ENCODE measurements at places on chromosomes 1 and 21.

- no peak for DNase-seq
Measured at GRCh38 chr1:231850786-231851185, 224.2 kb downstream of the DISC1 start.

- no peak for DNase-seq
Measured at GRCh38 chr1:240008298-240008697, 83.4 kb upstream of the FMN2 start.

- DNase-seq = no peak
Measured at GRCh38 chr1:78519446-78519845, 28.7 kb downstream of the PTGFR start.

- no peak for DNase-seq
Measured at GRCh38 chr1:55249646-55250398, 34.7 kb upstream of the USP24 start.

DNA sequence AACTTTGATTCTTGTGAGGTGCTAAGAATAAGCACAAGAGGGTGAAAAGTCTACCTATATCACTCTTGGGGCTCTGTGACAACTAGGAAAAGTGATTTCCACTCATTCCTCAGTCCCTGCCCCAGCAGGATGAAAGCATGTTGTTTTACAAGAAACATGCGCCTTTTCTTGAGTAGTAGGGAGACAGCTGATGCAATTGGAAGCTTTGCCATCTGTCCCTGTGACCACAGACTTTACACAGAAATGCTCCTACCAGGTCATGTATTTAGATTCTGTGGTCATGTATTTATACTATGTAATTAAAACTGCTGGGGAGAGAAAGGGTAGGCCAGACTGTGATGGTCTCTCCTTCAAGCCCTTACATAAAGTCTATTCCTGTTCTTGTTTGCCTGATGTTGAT, 445.5 kb downstream of the PTPRC start:
- DNase-seq = no peak

- peak; percentile 70 for DNase-seq
Measured at GRCh38 chr1:161956097-161956496, 67.6 kb downstream of the OLFML2B start.

DNA sequence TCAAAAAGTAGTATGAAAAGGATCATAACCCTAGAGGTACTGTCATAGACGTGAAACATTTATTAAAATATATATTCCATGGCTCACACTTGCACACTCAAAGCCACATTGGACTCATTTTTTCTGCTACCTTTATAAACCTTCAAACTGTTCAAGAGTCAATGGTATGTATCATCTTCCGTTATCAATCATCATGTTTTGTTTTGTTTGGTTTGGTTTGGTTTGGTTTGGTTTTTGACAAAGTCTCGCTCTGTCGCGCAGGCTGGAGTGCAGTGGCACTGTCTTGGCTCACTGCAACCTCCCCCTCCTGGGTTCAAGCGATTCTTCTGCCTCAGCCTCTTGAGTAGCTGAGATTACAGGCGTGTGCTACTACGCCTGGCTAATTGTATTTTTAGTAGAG, 1.8 kb downstream of the IFNAR2 start:
- DNase-seq = no peak

GRCh38 chr21:38439957-38440356, 58.3 kb downstream of the ERG start:
- no peak for DNase-seq

DNA sequence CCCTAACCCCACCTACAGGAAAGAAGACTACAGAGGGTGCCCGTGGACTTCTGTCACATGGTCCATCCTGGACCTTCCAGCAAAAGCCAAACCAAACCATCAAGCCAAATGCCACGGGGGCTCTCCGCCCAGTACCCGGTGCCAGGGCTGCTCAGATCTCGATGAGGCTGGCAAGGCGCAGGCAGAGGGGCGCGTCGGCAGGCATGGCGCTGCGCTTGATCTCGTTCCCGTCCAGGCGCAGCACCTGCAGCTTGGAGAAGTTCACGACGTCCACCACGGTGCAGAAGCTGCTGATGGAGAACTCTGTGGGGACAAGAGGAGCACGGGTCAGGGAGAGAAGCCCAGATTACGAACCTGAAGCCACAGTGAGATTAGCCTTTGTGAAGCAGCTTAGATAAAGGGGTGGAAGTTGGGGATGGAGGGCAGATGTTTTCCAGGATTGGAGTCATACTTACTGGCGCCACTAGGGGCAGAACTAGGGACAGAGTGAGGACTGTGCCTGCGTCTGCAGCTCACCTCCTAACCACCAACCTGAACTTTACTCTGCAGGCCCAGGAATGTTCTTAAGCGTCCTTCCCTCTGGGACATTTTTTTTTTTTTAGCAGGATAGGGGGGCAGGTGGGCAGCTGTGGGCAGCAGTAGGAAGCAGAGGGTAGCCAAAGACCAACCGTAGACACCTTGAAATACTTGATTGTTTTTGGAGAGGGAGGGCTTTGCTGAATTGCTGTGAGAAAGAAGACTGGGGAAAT, 8.6 kb downstream of the FMOD start:
- no peak for DNase-seq

DNA sequence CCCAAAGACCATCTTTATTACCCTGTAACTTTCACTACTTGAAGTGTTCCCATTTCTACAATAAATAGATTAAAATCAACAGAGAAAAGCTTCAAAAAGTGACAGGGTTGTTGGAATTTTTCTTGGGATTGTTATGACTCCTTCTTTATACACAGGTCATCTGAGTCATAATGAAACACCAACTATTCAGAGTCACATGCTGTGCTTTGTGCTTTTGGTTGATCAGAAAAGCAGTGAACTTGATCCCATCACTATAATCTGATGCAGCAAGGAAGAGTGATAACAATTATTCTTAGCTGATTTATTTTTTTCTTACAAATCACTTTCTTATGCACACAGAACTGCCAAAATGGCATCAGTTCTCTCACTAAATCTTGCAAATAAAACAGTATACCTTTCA, 422.9 kb downstream of the PTBP2 start:
- no peak for DNase-seq

- no peak for DNase-seq
Measured at GRCh38 chr1:151512801-151513625, 1.8 kb downstream of the CGN start.

- no peak for DNase-seq
Measured at GRCh38 chr1:92461364-92462097, 25.2 kb downstream of the GFI1 start.

- DNase-seq = peak; percentile 13
Measured at GRCh38 chr1:29439615-29440014, 203.3 kb downstream of the PTPRU start.

- no peak for DNase-seq
Measured at GRCh38 chr1:207288315-207288714, 33.2 kb upstream of the CD55 start.

DNA sequence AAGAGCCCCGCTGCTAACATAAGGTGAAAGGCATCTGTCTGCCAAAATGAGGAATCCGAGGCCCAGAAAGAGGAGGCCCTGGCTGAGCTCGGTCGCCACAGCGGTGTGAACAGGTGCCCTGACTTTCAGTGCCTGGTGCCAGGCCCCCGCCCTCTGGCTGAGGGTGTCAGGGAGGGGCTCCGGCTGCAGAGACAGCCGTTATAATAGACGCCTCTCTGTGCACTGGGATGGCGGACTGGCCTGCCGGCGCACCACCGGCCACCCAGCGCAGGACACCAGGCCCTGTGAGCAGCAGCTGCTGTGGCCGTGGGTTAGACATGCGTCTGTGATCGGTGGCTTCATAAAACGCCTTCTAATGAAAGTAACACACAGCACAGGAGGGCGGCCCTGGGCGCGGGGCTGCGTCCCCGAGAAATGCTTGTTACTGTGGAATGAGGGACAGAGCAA, 51.4 kb upstream of the ACTRT2 start:
- DNase-seq = peak; percentile 41

DNA sequence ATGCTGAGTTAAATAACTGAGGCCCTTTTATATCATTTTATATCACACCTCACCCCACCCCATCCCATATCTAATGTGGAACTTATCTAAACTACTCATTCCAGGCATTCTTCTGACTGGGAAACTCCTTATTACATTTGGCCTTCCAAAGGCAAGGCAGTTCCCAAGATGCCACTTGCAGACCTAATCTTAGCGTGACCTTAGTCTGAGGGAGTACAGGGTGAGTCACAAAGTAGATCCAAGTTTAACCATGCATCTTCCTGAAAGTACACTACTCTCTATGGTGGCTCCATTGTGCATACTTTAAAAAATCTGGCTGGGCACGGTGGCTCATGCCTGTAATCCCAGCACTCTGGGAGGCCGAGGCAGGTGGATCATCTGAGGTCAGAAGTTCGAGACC, 353.6 kb upstream of the C1orf87 start:
- no peak for DNase-seq

DNA sequence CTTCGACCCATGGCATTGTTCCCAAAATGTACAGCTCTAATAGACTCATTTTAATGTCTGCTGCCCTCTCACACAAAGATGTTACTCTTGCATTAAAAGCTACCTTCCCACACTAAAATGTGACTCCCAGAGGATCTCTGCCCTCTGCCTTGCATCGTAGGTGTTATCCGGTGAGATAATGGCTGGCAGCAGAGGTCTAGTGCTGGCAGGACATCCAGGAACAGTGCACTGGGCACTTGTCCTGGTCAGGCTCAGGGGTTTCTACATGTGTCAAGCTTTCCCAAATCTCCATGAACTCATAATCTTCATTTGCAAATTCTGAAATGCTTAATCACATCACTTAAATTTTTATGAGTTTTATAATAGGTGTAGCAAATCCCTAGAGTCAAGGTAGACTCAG, 310.6 kb downstream of the LRRIQ3 start:
- no peak for DNase-seq

- no peak for DNase-seq
Measured at GRCh38 chr1:217494767-217495166, 136.1 kb downstream of the GPATCH2 start.

- no peak for DNase-seq
Measured at GRCh38 chr1:175708787-175709186, 34.6 kb downstream of the TNR start.

DNA sequence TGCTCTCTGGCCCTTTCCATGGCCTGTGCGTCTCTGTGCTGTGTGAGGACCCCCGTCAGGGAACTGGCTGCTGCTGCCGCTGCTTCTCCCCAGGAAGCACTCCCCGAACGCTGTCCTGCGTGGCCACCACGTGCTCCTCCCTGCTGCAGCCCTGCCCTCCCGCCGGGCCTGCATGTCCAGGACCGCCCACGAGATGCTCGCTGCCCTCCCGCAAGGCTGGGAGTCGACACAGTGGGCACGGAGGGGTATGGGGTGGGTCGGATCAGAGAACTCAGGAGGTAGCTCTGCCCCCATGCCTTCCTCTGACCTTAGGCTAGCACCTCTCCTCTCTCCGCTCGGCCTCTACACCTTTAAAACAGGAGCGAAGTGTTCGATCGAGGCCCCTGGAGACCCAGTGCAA, 171.9 kb upstream of the AJAP1 start:
- no peak for DNase-seq

- DNase-seq = no peak
Measured at GRCh38 chr1:168913711-168914463, 184.9 kb upstream of the DPT start.

GRCh38 chr1:87763483-87763882, 434.8 kb downstream of the LMO4 start:
- DNase-seq = no peak

GRCh38 chr1:43388613-43389012, 987 bp downstream of the MED8 start:
- no peak for DNase-seq

DNA sequence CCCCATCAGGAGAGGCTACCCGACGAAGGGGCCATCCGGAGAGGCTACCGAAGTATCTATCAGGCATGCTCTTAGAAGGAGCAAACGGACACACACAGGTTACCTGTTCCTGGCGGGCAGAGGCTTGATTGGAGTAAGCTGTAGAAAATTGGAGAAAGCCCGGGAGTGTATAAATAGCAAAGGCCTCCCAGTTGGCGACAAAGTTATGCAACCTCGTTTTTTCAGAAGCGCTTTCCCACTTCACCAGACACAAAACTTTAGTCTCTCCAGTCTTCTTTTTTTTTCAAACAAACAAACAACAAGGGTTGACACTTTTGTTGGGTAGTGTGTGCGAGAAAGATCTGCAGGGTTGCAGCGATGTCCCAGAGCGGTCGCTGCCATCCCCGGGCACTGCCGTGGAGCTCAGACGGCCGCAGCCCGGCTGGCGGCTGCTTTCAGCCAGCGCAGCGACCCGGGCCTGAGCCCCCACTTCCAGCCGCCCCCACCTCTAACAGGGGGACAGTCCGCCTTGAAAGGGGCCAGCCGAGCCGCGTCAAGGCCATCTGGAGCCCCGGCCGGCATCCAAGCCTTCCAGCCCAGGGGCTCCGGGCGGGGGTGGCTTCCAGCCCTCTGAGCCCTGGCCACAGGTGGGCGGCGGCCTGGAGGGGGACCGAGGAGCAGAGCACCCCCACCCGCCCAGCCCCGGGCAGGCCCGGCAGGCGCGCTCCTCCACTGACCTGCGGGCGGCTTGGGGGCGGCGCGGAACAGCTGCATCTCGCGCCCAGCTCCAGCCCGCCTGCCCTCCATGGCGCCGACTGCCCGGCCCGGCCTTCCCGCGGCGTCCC, 616 bp downstream of the MCOLN3 start:
- DNase-seq = peak; percentile 61

DNA sequence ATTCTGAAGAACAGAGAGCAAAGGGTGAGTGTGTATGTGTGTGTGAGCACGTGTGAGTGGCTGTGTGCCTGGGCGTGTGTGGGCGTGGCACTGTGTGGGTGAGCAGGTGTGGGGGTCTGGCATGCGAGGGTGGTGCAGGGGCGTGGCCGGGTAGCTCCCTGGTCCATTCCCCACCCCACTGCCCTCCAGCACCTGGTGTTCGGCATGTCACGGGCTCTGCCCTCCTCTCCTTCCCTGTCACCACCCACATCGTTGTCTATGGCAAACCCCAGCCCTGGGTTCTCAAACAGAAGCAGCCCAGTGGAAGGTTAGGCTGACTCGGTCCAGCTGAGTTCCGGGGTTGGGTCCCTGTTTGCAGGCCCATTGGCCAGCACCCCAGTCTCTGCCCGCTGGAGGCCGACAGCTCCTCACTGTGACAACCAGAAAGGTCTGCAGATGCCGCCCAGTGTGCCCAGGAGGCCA, 39.8 kb downstream of the UBE2G2 start:
- DNase-seq = no peak

DNA sequence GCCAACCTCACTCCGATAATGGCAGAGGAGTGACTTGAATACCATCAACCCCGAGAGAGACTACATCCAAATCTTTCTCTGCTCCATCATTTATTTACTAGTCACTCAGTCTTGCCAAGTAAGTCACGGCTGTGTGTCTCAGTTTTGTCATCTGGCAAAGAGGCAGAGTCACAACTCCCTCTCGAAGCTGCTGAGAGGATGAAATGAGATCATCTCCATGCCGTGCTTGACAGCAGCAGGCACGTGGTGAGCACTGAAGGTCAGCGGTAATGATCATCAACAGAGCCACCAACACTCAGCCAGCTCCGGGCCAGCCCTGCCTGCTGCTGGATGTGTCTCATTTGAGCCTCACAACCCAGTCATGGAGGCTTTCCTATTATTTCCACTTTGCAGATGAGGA, 19.9 kb downstream of the ALDH4A1 start:
- no peak for DNase-seq

All from right forelimb (tissue), 1 donor.